ENCODE measurements at places on chromosomes 1 and 21.

GRCh38 chr1:31511848-31512615 lies 64.3 kb upstream of the TINAGL1 start:
- no peak overlapping the region for H3K4me3 ChIP-seq
- no peaks in the 10 kb centered on the region for H3K36me3 ChIP-seq
- no peaks in the 10 kb centered on the region for H3K4me1 ChIP-seq
- DNase-seq: no peak
- H3K27ac ChIP-seq: no peak overlapping the region

GRCh38 chr1:45685308-45686014 lies 872 bp downstream of the GPBP1L1 start:
- peaks cover 26% of the 10 kb centered on the region for H3K36me3 ChIP-seq
- peaks cover 50% of the 10 kb centered on the region for H3K4me1 ChIP-seq
- H3K27ac ChIP-seq: peak overlapping the region; percentile 100
- H3K4me3 ChIP-seq: peak overlapping the region; percentile 98

DNA sequence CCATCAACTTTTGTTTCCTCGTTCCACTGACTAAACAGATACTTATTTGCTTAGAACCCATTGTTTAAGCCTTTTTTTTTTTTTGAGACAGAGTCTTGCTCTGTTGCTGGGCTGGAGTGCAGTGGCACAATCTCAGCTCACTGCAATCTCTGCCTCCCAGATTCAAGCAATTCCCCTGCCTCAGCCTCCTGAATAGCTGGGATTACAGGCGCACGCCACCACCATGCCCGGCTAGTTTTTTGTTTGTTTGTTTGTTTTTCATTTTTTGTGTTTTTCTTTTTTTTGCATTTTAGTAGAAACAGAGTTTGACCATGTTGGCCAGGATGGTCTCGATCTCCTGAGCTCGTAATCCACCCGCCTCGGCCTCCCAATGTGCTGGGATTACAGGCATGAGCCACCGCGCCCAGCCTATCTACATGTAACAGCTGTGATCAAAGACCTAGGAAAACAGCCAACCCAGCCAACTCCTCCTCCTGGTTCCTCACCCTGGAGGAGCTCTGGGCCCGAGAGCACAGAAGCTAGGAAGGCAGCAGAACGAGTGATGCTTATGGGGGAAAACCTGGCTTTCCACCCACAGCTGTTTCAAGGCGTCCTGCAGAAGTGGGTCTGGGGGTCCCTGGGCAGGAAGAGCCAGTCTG lies 32.9 kb downstream of the KCNN3 start:
- H3K27me3 ChIP-seq: peaks cover 37% of the 10 kb centered on the region
- H3K36me3 ChIP-seq: no peaks in the 10 kb centered on the region
- peaks cover 11% of the 10 kb centered on the region for H3K4me1 ChIP-seq
- H3K4me3 ChIP-seq: no peak overlapping the region
- no peak for DNase-seq
- H3K27ac ChIP-seq: no peak overlapping the region

GRCh38 chr1:112457241-112457640 lies 51.5 kb upstream of the WNT2B start:
- H3K36me3 ChIP-seq: no peaks in the 10 kb centered on the region
- H3K4me3 ChIP-seq: no peak overlapping the region
- H3K4me1 ChIP-seq: no peaks in the 10 kb centered on the region
- H3K27me3 ChIP-seq: peaks cover 11% of the 10 kb centered on the region
- H3K27ac ChIP-seq: no peak overlapping the region

DNA sequence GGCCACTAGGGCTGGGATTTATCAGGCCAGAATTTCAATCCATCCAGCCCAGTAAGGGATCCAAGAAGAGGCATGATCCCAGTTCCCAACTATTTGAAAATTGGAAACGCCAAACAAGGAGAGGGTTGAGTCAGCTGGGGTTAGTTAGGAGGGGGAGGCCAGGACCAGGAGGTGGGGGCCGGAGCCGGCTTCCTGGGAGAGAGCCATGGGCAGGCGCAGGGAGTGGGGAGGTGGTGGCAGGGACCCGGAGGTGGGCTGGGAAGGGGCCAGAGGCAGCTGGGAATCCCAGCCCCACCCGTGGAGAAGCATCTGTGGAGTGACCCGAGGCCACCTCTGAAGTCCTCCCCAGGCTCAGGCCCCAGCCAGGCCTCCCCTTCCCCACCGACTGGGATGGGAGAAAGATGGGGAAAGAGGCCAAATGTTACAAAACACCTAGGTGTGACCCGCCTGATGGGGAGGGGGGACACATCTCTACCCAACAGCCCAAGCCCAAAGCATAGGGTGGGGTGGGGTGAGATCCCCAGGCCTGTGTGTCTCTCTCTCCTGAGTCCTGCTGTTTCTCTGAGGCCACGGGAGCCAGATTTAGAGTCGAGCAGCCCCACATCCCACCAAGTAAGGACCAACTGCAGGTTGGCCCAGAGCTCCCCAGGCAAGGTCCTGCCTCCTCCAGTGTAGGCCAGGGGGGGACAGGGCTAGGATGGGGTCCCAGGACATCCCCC lies 10.1 kb downstream of the HSPG2 start:
- H3K4me3 ChIP-seq: no peak overlapping the region
- H3K27ac ChIP-seq: no peak overlapping the region
- H3K27me3 ChIP-seq: peaks cover 29% of the 10 kb centered on the region
- DNase-seq: no peak
- H3K36me3 ChIP-seq: no peaks in the 10 kb centered on the region

DNA sequence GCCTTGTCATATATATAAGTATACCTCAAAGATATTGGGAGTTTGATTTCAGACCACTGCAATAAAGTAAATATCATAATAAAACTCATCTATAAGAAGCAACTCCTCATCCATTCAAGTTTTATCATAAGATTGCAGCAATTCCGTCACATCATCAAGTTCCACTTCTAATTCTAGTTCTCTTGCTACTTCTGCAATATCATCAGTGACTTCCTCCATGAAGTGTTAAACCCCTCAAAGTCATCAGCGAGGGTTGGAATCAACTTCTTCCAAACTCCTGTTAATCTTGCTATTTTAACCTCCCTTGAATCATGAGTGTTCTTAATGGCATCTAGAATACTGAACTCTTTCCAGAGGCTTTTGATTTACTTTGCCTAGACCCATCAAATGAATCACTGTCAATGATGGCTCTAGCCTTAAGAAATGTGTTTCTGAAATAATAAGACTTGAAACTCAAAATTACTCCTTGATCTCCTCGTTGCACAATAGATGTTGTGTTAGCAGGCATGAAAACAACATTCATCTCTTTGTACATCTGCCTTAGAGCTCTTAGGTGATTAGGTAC lies 88.3 kb downstream of the RPE65 start:
- no peaks in the 10 kb centered on the region for H3K4me1 ChIP-seq
- no peak for DNase-seq
- no peaks in the 10 kb centered on the region for H3K36me3 ChIP-seq
- H3K4me3 ChIP-seq: no peak overlapping the region
- H3K27ac ChIP-seq: no peak overlapping the region

DNA sequence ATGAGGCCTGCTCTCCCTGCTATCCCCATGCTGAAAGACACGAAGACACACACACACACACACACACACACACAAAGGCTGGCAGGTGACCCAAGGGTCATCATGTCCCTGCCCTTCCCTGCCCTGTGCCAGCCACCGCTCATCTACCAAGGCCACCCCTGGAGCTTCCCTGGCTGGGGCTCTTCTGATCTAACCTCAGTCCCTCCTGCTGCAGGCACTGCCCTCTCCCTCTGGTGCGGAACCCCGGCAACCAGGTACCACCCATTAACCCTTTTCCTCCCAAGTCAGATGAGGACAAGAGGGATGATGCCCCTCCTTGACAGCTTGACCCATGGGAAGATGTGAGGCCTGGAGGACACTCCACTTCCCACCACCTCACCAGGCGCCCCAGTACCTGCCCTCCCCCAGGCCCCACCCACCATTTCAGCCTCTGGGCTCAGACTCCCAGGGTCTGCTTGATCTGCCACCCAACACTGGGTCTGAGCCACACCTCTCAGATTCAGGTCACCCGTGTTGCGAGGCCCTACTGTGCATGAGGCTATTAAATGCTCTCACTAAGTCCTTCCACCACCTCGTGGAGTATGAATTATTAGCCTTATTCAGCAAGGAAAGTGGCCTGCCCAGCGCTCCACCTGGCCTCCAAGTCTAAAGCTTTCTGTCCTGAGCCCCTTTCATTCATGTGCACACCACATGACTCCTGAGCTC lies 2.5 kb downstream of the SDC3 start:
- peaks cover 77% of the 10 kb centered on the region for H3K27me3 ChIP-seq
- no peak overlapping the region for H3K4me3 ChIP-seq
- peaks cover 14% of the 10 kb centered on the region for H3K4me1 ChIP-seq
- DNase-seq: no peak

DNA sequence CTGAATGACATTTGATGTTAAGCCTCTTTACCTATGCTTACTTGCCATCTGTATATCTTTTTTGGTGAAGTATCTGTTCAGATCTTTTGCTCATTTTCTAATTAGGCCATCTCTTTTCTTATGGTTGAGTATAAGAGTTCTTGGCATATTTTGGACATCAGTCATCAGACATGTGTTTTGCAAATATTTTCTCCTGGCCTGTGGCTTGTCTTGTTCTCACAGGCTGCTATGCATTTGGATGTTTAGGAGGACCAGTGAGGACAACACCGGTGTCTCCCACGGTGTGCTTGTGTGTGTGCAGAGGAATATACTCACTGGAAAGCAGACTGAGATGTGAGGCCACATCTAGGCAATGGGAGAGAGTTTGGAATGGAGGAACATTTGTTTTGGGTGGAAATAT lies 87.1 kb upstream of the LYST start:
- H3K4me3 ChIP-seq: no peak overlapping the region
- no peak for DNase-seq
- H3K27me3 ChIP-seq: peaks cover 4% of the 10 kb centered on the region
- H3K36me3 ChIP-seq: no peaks in the 10 kb centered on the region
- H3K27ac ChIP-seq: no peak overlapping the region

DNA sequence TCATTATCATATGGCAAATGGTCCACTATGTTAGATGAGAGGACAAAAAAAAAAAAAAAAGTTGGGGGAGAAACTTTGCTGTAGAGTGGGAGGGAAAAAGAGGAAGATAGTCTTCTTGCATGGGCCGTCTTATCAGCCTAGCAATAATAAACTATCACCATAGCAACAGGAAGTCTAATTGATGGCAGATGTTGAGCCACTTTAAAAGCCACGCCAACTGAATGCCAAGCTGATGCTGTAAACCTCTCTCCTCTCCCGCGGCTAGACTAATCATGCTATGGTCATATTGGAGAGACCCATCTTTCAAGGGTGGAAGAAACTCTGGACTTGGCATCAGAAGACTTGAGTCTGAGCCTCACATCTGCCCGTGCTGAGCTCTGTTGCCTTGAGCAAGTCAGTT lies 122.2 kb upstream of the HOOK1 start:
- H3K36me3 ChIP-seq: no peaks in the 10 kb centered on the region
- H3K4me3 ChIP-seq: no peak overlapping the region

DNA sequence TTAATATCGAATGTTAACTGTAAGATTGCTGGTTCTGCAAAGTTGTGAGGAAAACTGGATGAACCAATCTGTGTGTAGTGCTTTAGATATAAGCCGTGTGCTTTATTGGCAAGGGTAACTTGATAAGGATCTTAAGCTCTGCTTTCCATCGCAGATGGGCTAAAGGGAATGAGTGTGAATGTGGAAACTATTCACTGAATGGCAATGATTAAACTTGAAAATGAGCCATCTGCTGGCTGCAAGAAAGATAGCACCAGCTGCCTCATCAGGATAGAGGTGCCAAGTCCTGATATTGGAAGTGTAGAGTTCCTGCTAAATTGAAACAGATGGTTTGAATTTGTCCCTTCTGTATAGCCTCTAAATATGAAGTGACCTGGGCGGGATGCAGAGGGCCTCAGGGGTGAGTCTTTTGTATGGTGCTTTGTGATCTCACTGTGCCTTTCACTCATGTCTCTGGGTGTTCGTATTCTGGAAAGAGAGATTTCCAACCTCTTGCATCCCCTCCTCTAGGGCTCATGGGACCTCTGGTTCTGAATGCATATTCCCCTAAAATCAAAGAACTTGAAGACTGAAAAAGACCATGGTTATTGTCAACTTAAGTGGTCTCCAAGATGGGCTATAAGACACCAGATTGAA lies 9.2 kb downstream of the FCRL3 start:
- H3K36me3 ChIP-seq: no peaks in the 10 kb centered on the region
- no peak overlapping the region for H3K27ac ChIP-seq
- no peak overlapping the region for H3K4me3 ChIP-seq
- H3K27me3 ChIP-seq: no peaks in the 10 kb centered on the region

DNA sequence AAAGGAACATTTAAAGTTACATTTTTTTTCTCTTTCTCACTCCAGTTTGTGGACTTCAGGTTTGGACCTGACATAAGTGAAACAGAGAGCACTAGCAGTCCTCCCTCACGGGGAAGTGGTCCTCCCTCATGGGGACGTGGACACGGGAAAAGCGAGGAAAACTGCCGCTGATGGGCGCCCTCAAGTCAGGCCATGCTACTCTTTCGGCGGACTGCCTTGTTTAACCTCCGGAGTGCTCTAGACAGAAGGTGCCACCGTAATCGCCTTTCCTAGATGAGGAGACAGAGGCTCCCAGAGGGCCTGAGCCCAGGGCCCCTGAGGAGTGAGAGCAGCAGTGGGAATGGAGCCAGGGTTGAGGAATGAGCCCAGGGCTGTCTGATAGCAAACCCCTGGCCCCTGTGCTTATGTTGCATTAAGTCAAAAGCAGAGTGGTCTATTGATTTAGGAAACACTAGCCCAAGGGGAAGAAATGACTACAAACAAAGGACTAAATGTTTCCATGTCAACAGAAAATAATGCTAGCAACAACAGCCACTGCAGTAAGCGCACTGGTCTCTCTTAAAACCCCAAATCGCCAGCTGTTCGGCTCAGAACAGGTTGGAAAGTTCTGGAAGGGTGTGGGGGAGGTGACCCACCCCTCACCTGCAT lies 84.1 kb downstream of the DMRTB1 start:
- H3K36me3 ChIP-seq: no peaks in the 10 kb centered on the region
- peaks cover 14% of the 10 kb centered on the region for H3K27me3 ChIP-seq
- H3K4me3 ChIP-seq: no peak overlapping the region
- no peak overlapping the region for H3K27ac ChIP-seq
- H3K4me1 ChIP-seq: no peaks in the 10 kb centered on the region

DNA sequence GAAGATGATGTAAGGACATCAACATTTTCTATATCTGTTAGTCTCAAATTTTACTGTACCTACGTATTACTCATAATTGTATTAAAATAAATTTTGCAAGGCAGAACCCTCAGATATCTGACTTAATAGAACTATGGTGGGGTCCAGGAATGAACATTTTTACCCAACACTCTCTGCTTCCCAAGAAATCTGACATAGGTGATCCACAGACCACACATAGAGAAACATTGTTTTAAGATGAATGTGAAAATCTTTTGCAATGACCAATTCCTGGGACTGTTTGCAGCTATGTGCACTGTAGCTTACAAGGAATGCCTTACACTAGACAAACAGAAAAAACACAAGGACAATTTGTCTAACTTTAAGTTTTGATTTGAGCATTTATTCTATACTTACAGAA lies 645.6 kb upstream of the ADGRL2 start:
- no peaks in the 10 kb centered on the region for H3K4me1 ChIP-seq
- no peaks in the 10 kb centered on the region for H3K36me3 ChIP-seq
- H3K4me3 ChIP-seq: no peak overlapping the region
- DNase-seq: no peak
- H3K27me3 ChIP-seq: no peaks in the 10 kb centered on the region
- no peak overlapping the region for H3K27ac ChIP-seq
